Activated CD4-positive, alpha-beta T cell treated with anti-CD3 and anti-CD28 coated beads, Interleukin-2, amount 50 U/mL, for 48 hours (primary cell): ENCODE measurements at places on chromosomes 16 and 17.
A peak's percentile ranks its signal among the peaks of the same experiment; 100 is the strongest.

DNA sequence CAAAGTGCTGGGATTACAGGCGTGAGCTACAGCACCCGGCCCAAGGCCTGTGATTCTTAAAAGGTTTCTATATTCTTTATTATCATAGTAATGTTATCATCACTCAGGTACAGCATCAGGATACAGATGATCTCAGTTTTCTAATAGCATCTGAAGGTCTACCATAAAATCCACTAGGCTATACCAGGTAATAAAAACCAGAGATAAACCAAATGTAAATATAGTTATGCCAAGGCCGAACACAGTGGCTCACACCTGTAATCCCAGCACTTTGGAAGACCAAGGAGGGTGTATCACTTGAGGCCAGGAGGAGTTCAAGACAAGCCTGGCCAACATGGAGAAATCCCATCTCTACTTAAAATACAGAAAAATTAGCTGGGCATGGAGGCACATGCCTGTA, 53.8 kb downstream of the SYNRG start:
- no peak for DNase-seq

DNA sequence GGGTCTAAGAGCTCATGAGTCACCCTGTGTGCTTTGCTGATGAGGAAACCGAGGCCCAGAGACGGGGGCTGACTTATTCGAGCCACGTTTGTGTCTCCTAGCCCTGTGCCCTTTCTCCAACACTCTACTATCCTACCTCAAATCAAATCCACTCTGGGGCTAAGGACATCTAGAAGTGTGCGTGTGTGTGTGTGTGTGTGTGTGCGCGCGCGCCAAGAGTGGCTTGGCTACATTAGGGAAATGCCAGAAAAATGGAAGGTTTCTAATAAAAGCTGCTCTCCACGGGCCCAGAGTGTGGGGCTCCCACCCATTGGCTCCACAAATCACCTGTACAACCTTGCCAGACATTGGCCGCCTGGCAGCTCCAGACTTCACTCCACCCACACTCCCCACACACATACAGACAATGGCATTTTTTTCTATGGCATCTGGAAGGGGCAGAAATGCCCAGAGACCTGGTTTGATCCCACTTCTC, 30.3 kb upstream of the PHOSPHO1 start:
- no peak for DNase-seq

GRCh38 chr17:17633310-17633709, 41.8 kb upstream of the PEMT start:
- DNase-seq, result no peak

GRCh38 chr16:51629576-51629975, 478.5 kb upstream of the SALL1 start:
- no peak for DNase-seq

DNA sequence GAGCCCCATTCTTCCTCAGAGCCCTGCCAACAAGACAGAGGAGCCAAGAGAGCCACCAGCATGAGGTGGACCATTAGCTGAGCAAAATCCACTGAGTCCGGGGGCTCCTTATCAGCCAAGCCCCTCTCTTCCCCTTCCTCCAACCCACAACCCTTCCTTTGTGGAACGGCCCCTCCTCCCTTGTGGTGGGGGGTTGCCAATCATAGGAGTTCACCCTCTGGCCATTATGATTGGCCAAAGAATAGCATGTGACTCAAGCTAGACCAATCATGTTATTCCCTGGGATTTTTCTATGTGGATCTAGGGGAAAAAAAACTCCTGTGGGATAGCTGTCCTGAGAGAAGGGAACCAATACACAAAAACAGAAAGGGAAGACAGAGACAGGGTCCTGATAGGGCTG, 120.5 kb downstream of the C16orf95 start:
- no peak for DNase-seq

GRCh38 chr17:17058304-17058703, 16.0 kb downstream of the MPRIP start:
- no peak for DNase-seq

- DNase-seq, result no peak
Observed at GRCh38 chr17:4577386-4577993, 6.8 kb upstream of the SMTNL2 start.

DNA sequence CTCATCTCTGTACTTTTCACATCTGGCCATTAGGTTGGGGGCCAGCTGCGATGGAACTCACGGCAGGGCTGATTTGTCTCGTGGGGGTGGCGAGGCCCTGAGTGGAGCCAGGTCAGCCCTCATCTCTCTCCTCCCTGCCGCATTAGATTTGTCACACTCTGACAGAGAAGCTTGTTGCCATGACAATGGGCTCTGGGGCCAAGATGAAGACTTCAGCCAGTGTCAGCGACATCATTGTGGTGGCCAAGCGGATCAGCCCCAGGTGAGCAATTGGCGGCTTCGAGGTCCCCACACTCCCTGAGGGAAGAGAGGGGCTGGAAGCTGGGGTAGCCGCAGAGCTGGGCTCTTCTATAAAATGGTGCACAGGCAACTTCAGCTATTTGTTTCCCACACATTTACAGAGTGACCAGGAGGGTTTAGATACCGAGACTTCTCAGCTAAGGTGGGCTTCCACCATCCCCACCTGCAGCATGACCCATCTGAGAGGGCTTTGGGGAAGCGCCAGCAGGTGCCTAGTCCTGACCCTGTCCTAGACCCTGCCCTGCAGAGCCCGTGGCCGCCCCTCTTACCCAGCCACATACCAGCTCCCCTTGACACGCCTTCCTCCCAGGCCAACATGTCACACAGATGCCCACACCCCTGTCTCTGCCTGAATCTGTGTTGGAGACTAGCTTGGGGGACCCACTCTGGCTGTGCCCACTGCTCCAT, 8.4 kb downstream of the TMEM98 start:
- DNase-seq, result no peak

GRCh38 chr16:47016700-47017133, 43.2 kb upstream of the DNAJA2 start:
- peak; percentile 11 for DNase-seq

DNA sequence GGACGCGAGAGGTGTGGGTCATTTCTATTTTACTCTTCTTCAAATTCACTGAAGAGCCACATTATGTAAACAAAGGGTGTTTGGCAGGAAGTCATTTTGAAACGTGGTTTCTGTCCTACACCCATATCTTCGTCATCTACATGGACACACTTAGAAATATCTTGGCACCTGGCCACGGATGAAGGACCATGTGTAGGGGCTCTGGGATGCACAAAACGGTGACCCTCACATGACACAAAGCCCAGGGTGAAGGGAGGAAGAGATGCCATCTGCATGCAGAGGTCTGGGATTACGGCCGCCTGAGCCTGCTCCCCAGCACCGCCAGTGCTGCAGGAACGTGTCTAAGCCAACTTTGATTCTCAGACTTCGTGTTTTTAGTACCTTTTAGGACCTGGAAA, 130.2 kb upstream of the CHMP6 start:
- DNase-seq, result no peak

DNA sequence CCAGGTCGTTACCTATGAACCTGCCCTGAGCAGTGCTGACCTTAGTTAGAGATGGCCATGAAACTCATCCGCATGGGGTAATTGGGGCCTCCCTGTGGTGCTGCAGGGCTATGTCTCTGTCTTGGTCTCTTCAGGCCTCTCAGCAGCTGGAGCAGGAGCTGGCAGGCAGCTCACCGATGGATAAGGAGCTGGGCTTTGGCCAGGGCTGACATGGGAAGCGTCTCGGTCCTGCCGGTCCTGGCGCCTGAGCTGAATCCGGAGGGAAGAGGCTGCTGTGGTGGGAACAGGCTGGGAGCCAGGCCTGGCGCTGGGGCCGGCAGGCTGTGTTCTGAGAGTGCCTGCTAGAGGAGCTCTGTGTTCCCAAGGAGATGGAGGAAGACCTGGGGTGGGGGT, 10.1 kb downstream of the IL32 start:
- no peak for DNase-seq
